Frontal cortex (tissue), 4 donors: ENCODE measurements at places on chromosomes 4 and X.

DNA sequence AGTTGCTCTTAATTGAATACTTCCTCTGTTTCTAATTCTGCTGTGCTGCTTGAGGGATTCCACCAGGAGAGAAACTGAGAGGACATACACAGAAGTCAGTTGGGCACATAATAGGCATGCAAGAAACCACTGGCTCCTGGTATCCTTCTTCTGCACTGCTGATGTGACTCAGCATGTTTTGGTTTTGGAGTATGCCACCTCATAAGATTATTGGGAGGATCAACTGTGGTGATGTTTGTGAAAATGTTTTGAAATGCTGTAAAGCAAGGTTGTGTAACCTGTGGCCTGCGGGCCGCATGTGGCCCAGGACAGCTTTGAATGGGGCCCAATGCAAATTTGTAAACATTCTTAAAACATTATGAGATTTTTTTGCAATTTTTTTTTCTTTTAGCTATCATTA is 119.6 kb downstream of the GATB start:
- no peak for DNase-seq

GRCh38 chrX:24002167-24002566 is 24.8 kb downstream of the KLHL15 start:
- no peak for DNase-seq

- DNase-seq = no peak
Measured at GRCh38 chr4:16779028-16779675, 119.3 kb downstream of the LDB2 start.

GRCh38 chr4:88752754-88753153 is 55.1 kb upstream of the NAP1L5 start:
- DNase-seq = no peak

DNA sequence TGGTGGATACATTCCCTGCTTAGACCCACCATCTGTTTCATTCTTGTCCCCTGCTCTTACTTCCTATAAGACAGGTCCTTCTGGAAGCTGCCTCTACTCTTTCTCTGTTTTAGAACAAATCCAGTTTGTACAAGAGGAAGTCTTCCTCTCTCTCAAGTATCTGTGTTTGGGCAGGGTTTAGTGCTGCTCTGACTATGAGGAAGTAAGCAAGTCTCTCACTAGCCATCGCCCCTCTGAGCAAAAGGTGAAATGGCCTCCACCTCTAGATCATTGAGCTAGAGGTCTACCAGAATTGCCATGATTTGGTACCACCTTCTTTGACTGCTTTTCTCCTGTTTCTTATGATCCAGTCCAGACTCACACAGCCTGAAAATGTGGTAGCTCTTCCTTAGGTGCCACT is 8.4 kb downstream of the BTK start:
- DNase-seq = no peak

DNA sequence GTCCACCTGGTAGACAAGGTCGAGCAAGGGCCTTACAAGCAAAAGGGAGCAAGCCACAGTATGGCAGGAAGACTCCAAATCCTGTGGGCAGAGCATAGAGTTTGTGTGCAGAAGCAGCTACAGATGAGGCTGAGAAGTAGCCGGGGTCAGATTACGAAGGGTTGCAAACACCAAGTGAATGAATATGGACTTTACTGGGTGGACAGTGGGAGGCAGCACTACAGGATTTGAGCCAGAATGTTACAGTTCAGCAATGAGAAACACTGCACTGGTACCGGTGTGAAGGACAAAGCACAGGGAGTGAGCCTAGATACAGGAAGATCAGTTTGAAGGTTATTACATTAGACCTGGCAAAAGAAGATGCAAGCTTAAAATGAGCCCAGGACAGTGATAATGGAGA is 46.1 kb upstream of the HOPX start:
- no peak for DNase-seq

DNA sequence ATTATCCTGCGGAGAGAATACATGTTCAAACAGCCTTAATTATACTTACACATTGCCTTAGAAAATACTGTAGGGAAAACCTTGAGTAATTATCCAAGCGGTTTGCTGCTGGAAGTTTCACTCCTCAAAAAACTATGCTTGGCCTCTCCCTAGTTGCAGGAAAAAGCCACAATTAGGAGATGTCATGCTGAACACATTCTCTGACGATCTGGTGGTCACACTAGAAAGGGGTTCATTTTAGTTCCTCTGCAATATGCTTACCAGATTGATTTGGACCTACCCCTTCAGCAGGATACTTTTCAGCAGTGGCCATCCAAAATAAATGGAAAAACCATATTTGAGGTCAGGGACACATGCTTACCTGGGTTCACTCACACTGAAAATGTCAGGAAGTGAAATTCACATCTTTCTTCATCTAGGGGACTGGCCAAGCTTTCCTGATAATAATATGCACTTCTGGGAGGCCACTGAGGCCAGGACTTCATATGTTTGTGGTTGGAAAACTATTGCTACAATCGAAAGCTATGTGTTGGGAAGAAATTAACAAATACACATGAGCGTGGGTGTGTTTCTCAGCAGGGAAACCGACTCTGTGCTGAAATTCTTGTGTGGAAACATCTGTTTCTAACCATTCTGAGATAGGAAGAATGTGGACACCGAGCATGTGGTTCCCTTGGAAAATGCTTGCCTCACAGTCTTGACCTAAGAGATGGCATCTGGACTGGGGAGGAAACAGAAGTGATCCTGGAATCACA is 68.8 kb downstream of the ATXN3L start:
- DNase-seq = no peak

- DNase-seq = no peak
Measured at GRCh38 chr4:1767770-1768366, 25.2 kb upstream of the FGFR3 start.

DNA sequence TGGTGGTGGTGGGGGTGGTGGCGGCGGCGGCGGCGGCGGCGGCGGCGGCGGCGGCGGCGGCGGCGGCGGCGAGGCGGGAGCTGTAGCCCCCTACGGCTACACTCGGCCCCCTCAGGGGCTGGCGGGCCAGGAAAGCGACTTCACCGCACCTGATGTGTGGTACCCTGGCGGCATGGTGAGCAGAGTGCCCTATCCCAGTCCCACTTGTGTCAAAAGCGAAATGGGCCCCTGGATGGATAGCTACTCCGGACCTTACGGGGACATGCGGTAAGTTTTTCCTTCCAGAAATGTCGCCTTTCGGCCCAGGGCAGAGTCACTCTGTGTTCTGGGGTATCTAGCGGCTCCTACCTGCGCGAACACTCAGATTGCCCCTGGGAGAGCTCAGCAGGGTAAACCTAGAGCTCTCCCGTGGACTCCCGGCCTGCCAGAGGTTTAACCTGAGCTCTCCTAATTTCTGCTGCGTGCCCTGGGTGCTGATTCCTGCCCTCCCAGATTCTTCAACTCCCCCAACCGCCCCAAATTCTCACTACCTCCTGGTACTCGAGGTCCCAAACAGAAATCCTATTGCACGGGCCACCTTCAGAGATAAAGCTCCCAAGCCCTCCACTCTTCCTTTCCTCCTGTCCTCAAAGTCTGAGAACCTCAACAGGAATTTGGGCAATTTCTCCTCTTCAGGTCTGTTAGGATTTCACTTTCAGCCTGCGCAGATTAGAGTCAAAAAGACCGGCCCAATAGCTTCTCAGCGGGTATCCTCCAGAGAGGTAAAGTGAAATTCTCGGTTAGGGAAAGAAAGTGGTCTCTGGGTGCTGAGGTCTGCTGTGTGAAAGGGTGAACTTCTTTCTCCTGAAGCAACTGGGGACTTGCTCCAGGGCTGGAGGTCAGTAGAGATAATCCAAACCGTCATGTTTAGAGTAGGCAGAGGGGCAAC is 2.9 kb downstream of the AR start:
- DNase-seq = peak; percentile 3

GRCh38 chr4:100075056-100075455 is 115.2 kb downstream of the DDIT4L start:
- no peak for DNase-seq

DNA sequence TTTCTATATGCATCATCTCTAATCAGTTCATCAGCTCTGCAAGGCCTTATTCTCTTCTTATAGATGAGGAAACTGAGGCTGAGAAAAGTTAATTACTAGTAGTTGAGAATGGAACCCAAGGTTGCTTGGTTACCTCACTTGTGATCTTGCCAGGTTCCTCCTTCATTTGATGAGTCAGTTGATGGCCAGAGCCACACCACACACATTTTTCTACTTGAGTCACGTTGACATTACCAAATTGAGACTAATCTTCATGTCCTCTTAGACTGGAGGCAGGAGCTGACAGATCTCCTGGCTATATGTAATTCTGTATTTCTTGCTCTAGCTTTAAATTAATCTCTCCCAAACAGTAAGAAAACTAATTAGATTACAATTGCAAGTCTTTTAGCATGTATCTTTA is 428.4 kb downstream of the AFF2 start:
- DNase-seq = no peak

- DNase-seq = no peak
Measured at GRCh38 chrX:154539077-154539476, 7.6 kb downstream of the G6PD start.

DNA sequence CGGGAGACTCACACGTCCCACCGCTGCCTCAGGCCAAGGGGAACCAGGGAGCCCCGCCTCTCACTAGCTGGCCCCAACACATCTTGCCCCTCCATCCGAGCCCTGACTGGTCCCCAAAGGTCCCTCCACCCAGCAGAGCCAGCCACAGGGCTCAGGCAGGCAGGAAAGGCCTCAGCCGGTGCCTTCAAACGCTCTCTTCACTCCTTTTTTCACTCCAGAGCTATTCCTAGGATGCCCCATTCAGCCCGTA is 1.5 kb upstream of the ARHGAP4 start:
- no peak for DNase-seq

GRCh38 chr4:187962926-187963325 is 32.6 kb upstream of the ZFP42 start:
- no peak for DNase-seq

GRCh38 chrX:120753413-120754251 is 122.0 kb downstream of the CT47B1 start:
- DNase-seq = no peak

GRCh38 chrX:44157858-44158257 is 184.7 kb upstream of the NDP start:
- DNase-seq = no peak

DNA sequence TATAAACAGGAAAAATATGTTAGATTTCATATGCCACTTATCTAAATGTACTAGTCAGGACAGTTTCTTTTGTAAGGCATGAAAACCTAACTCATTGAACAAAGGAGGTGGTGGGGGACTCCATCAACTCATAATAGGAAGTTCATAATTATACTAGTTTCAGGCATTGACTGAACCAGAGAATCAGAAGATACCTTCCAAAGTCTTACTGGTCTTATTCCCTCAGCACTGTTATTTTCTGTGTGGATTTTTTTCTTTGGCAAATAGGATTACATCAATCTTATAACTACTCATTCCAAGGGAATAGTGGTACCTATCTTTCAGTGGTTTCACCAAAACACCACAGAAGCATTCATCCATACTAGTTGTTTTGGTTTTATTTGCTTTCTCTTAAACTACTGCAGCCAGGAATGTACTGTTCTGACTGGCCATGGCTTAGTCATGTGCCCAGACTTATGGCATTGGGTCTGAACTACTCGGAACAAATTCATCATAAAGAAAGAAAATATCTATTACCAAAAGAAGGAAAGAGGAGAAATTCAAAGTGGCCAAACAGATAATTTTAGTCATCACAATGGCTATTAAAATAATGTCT is 273.9 kb downstream of the ARAP2 start:
- no peak for DNase-seq

- DNase-seq = no peak
Measured at GRCh38 chr4:34170946-34171345, 2073.4 kb downstream of the ARAP2 start.

- DNase-seq = no peak
Measured at GRCh38 chrX:115490814-115491213, 70.2 kb upstream of the PLS3 start.

DNA sequence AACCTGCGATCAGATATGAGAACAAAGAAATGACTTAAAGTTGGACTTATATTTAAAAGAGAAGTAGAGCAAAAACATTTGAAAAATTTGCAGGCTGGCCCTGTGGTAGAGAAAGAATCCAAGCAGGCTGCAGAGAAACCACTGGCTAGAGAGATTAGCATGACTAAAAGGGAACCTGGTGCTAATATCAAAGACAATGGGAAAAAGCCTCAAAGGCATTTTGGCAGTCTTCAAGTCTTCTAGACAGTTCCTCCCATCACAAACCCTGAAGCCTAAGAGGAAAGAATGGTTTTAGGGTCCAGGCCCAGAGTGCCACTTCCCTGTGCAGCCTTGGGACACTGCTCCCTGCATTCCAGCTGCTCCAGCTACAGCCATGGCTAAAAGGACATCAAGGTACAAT is 33.4 kb downstream of the KCTD8 start:
- no peak for DNase-seq

- no peak for DNase-seq
Measured at GRCh38 chrX:14673764-14674163, 144.4 kb downstream of the GLRA2 start.

- no peak for DNase-seq
Measured at GRCh38 chr4:187017147-187017546, 293.5 kb upstream of the FAT1 start.

- no peak for DNase-seq
Measured at GRCh38 chr4:113221990-113222389, 172.5 kb downstream of the ANK2 start.

DNA sequence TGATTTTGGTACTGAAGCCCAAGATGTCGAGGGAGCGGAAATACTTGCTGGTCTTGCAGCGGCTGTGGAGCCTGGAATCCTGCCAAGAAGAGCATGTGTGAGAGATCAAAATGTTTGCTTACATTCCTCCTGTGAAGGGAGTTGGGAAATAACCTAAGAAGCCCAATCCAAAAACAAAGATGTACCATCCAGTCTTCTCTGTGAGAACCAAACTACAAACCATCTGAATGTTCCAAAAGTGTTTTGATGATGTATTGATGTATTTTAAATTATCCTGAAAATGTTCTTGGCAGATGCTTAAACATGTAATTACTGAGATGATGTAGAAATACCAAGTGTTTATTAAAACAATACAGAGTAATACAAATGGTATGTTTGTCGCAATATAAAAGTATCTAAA is 10.1 kb upstream of the ADH1A start:
- DNase-seq = peak; percentile 3

DNA sequence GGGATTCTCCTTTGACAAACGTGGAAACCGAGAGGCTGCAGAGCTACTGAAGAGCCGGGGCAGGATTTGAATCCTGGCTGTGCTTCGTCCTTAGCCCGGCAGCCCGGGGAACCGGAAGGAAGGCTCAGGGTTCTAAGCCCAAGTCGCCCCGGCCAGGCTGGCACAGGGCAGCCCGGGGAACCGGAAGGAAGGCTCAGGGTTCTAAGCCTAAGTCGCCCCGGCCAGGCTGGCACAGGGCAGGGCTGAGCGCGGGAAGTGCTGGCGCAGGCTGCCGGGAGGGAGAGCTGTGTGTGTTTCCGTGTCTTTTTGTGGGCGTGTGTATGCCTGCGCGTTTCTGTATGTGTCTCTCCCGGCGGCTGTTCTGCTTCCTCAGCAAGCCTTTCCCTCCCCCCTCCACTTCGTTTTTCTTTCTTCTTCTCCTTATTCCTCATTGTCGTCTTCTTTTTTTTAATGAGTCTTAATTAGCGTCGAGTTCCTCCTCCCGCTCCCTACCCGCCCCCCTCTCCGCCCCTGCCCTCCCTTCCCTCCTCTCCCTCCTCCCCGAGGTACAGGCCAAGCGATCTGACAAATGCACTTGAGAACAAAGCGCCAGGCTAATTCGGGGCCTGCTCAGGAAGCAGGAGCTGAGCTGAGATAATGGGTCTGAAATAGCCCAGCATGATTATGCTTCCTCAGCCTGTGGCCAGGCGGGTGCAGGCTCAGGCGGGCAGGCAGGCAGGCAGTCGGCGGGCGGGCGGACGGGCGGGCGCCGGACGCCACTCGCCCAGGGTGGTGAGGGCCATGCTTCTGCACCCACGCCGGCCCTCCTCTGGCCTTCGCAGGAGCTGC is 65.9 kb downstream of the EFNB1 start:
- peak; percentile 47 for DNase-seq
